Choroid plexus epithelial cell (primary cell): ENCODE measurements at places on chromosomes 6 and 20.
A peak's percentile ranks its signal among the peaks of the same experiment; 100 is the strongest.

GRCh38 chr6:32148289-32149091 is 3.2 kb downstream of the PRRT1 start:
- DNase-seq, result peak; percentile 78

DNA sequence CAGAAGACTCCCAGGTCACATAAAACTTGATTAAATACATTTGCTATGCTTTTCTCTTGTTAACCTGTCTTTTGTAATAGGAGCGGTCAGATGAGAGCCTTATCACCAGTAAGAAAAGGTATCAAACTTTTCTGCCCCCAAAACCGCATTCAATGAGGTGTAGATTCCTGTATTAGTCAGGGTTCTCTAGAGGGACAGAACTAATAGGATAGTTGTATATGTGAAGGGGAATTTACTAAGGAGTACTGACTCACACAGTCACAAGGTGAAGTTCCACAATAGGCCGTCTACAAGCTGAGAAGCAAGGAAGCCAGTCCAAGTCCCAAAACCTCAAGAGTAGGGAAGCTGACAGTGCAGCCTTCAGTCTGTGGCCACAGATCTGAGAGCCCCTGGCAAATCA is 32.7 kb downstream of the PTPRK start:
- DNase-seq, result peak; percentile 87

GRCh38 chr6:43828711-43829110 is 58.7 kb downstream of the VEGFA start:
- no peak for DNase-seq

DNA sequence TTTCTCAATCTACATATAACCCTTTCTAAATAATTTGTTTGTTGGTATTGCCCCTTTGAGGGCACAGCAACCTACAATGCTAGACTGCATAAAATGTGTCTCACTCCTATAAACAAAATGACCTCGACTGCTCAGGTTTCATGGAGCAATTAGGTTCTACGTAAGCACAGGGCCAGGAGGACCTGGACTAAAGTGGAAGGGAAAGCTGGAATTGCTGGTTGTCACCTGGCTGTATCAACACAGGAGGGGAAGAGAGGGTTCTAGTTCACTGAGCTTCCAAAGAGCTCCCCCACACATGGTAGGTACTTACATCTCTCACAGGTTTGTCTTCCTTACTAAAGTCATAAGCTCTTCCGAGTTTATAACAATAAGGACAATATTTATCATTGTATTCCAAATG is 51.0 kb downstream of the NCOA6 start:
- DNase-seq, result no peak

- no peak for DNase-seq
Observed at GRCh38 chr20:34282041-34282440, 21.1 kb downstream of the AHCY start.

- no peak for DNase-seq
Observed at GRCh38 chr6:112800916-112801315, 453.8 kb downstream of the RFPL4B start.

DNA sequence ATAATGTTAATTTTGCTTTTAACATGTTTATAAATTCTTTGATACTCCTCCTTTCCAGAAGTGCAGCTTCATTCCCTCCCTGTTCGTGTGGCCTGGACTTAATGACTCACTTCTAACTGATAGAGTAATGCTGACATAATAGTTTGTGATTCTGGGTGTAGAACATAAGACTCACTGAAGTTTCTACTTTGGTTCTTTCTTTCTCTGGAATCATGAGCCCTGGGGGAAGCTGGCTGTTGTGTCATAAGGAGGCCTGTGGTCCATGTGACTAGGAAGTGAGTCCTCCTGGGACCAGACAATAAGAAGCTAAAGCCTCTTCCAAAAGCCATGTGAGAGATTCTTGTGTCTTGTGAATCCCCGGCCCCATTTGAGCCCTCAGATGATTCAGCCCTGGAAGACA is 30.5 kb upstream of the HLA-G start:
- peak; percentile 23 for DNase-seq

DNA sequence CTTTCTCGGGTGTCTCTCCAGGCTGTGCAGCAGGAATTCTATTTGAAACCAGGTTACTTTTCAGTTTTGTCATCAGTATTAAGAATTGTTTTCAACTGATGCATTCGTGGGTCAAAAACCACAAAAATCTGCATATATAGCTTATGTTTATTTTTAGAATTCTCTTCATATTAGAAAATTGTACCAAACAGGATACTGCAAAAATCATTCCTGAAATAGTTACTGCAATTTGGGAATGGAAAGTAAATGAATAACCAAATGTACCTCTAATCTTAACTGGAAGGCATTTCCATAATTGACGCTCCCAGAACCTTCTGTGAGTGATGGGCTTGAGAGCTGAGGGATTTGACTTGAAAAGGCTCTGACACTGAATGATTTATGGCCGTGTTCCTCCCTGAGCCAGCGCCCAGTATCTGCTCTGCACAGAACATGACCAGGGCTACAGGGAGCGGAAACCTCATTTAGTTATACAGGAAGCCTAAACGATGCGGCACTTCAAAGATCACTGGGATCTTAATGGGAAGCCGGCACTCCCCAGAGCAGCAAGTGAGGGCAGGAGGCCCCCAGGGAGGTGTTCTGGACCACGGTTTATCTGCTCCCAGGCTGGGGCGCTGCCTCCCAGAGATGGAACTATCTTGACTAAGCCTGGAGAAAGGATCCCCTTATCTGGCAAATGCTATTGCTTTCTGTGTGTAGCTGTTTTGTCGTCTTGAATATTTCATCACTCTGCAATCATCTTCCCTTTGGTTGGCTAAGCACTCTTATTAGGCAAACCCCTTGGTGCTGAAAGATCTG is 446.0 kb downstream of the QKI start:
- peak; percentile 54 for DNase-seq

GRCh38 chr6:16337295-16337975 is 99.0 kb downstream of the GMPR start:
- DNase-seq, result peak; percentile 55

- DNase-seq, result no peak
Observed at GRCh38 chr6:124436803-124437202, 525.4 kb upstream of the RNF217 start.
